ENCODE measurements at places on chromosomes 6 and 20. TPM values are rescaled to one million over a fixed set of nuclear protein-coding genes. Genes with fewer than 3 reads are reported as not detected.

KCNG1 gene
- total RNA-seq = 18.2 TPM

RALGAPB gene
- 43.5 TPM for total RNA-seq

TFAP2C gene
- total RNA-seq = 3.9 TPM

GMNN gene
- total RNA-seq = 8.6 TPM

EEF1A1 gene
- total RNA-seq = 10,681 TPM

IL20RA gene
- total RNA-seq = 0.25 TPM

KHDC1L gene
- total RNA-seq = 0.49 TPM

BPIFA3 gene
- not detected for total RNA-seq

TDRD6 gene
- 0.74 TPM for total RNA-seq

FOXS1 gene
- 0.74 TPM for total RNA-seq

REM1 gene
- not detected for total RNA-seq
